AG10803 (cell line): ENCODE measurements at places on chromosomes 7 and 10.

- DNase-seq: no peak
Measured at GRCh38 chr10:86083206-86083605, 283.4 kb downstream of the GRID1 start.

DNA sequence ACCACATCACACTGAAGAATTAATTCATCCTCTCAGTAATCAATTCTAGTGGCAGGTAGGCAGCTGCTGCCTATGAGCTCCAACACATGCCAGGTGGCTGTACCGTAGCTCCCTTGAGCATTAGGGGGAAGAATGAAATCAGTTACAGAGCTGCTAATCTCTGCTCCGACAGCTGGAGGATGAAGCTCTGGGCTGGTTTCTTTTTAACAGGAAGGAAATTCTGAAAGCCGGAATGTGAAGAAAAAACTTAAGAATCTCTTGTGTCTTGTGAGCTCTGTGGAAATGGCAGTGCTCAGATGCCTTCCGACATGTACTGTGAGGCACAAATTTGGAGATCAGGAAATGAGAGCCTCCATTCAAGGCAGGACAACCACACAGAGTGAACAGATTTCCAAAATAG is 2.8 kb upstream of the AHCYL2 start:
- DNase-seq: no peak

- no peak for DNase-seq
Measured at GRCh38 chr10:870564-871166, 60.8 kb downstream of the LARP4B start.

- no peak for DNase-seq
Measured at GRCh38 chr10:128885573-128886555, 581.2 kb upstream of the MGMT start.

- no peak for DNase-seq
Measured at GRCh38 chr7:44974549-44974948, 4.3 kb downstream of the MYO1G start.

DNA sequence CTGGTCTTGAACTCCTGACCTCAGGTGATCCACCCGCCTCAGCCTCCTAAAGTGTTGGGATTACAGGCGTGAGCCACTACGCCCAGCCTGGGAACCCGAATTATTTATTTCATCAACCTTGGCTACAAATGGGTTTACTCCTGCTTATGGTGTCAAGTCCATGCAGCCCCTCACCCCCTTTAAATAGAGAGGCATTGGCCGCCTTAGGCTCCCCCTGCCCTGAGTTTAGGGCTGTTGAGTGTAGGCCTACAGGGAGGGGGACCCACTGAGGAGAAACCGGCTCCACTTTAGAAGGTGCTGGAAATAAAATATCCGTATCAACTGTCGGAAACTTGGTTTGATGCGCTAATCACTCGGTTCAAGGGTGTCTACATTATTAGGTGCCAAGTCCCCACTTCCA is 8.7 kb upstream of the SP8 start:
- no peak for DNase-seq

- DNase-seq: peak; percentile 87
Measured at GRCh38 chr7:30789334-30789711, 18.1 kb downstream of the MINDY4 start.

DNA sequence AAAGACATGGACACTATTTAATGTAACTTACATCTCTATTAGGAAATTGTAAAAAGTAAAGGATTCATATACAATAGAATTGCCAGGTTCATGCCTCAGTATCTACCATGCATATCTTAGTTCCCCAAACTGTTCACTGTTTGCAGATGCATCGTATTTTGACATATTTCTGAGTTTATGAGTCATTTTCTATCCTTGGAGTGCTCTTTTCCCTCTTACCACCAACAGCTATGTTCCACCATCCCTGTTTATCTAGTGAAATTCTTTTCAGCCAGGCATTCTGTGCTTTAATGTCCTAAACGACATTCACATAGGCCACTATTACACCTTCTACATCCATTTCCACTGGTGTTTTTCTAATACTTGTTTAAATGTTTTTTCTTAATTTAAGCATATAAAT is 139.4 kb upstream of the HPS1 start:
- DNase-seq: no peak

GRCh38 chr7:13908667-13909397 is 80.6 kb downstream of the ETV1 start:
- no peak for DNase-seq

DNA sequence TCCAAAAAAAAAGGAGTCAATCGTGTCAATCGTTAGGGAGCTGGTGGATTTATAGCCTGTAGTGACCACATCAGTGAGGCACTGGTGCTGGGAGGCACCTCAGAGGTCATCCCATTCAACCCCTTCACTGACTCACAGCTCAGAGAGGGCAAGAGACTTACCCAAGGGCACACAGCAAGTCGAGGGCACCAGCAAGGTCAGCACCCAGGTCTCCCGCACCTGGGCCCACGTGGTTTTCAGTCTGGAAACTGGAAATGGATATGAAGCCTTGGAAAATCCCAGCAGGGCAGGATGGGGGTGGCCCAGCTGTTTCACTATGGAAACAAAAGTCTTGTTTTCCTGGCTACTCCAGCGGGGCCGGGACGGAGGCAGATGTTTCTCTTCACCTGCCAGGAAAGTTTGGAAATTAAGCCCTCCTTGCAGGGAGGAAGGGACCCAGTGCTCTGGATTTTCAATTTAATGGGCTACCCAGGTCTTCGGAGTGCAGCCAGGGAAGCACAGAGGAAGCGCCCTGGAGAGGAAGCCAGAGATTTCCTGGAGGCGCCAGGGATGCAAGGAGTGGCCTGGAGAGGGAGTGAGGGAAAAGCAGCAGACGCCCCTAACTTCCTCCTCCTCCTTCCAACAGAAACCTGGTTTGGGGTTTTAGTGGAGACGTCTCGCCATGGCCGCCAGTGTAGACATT is 157.2 kb upstream of the TNRC18 start:
- no peak for DNase-seq

GRCh38 chr7:113727486-113727885 is 191.3 kb downstream of the PPP1R3A start:
- DNase-seq: no peak

DNA sequence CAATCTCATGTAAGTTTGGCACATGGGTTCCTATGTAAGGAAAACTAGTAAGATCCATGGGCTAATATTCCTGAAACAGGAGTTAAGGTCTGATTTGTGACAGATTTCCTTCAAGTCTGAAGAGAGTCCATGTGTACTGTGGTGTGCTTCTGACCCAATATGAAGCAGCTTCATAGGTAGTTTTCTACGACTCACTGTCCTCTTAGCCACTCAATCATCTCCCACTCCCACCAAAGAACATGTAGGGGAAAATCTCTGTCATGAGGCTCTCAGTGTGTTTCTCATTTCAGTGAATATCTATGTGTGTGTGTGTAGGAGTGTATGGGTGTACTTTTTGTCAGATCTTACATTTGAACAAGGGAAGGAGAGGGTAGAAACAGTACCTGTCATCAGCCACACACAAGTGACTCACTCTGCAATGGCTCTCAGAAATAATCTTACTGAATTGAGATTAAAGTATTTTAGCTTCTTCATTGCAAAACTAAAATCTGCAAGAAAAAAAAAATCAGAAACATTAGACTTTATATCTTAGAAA is 31.1 kb downstream of the RELN start:
- no peak for DNase-seq
